ENCODE measurements at places on chromosomes 4 and X. TPM values are rescaled to one million over a fixed set of nuclear protein-coding genes. Genes with fewer than 3 reads are reported as not detected.
A peak's percentile ranks its signal among the peaks of the same experiment; 100 is the strongest.

Gene ENAM
- not detected for total RNA-seq

Gene AFF2
- 5.8 TPM for total RNA-seq

Gene GLRB
- total RNA-seq: 14.9 TPM

Gene USP26
- not detected for total RNA-seq

Gene ZFP42
- 18.9 TPM for total RNA-seq

DNA sequence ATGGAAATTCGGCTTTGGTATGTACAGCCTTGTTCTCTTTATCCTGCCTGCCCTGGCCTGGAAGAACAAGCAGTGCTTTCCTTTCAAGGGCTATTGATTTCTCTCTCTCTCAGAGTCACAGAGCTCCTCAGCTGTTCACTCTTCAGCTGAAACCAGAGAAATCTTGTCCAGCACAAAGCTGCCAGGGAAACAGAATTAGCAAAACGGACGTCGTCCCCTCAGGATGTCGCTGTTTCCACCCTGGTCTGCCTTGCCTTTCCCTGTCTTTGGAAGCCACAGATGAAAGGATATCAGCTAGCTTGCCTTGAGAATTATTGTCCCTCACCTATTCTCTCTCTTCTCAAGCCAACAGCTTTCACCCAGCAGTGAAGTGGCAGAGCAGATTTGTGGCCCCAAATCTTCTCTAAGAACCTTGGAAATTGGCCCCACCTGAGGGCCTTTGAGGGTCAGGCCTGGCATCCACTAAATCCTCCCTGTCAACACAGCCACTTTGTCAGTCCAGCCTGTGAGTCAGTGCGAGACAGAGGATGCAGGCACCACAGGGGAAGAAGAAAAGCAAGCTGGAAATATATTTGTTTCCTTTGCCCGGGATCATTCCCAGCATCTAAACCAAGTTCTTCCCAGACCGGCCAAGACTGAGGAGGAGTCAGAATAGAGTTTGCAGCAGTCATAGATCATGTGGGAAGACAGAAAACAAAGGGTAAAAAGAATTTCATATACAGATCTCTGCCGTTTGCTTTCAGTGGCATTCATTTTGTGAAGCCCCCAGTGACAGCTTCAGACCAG lies 63.8 kb upstream of the MTM1 start:
- DNase-seq: no peak

- no peak for DNase-seq
These were observed 42.8 kb downstream of the HTT-AS start for GRCh38 chr4:3031357-3032082.

GRCh38 chr4:63717384-63717783 lies 691.9 kb downstream of the TECRL start:
- no peak for DNase-seq

DNA sequence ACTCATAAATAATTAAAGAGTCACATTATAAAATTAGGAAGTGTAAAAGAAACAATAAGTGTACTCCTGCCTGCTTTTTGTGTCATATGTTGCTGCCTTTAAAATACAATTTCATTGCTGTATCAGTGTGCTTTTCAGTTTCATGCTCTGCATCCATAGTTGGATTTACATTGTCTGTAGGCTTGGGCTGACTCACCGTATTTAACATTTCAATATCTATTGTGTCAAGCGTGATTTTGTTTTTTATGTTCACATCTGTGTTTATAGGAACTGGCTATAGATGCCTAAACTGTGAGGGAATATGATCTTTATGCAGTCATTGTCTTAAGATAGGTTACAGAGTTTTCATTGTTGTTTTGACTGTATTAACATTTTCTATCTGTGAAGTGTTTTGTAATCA lies 18.1 kb downstream of the CCSER1 start:
- DNase-seq: no peak

DNA sequence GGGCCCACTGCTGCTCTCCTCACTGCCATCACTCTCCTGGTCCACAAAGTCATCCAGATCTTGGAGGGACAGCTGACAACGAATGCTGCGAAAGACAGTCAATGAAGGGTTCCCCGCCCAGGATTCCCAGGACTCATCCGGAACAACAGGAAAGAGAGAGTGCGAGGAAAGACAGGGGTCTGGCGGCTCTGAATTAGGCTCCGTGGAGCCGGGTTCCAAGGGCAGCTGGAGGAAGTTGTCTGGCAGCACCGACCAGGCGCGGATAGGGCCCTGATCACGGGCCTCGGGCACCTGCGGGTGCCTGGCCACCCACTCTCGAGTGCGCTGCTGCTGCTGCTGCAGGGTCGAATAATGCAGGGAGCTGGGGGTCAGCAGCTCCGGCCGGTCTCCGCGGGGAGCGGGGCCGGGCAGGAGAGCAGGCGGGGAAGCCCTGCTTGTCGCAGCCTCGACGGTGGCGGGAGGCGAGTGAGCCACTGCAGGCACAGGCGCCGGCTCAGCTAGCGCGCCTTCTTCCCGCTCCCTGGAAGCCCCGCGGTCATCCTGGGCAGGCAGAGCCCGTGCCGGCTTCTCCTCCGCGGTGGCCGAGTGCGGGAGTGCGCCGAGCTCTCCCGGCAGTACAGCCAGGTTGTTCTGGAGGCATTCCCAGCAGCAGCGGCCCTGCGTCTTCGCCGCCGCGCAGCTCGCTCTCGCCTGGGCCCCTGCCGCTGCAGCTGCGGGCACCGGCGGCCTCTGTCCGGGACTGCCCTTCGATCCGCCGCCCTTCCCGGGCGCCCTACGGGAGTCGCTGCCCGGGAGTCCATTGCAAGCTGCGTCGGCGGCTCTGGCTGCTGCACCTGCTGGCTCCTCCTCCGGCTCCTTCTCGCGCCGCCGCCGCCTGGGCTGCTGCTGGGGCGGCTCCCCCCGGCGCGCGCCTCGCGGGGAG lies 1.1 kb downstream of the SOWAHB start:
- peak; percentile 66 for DNase-seq

DNA sequence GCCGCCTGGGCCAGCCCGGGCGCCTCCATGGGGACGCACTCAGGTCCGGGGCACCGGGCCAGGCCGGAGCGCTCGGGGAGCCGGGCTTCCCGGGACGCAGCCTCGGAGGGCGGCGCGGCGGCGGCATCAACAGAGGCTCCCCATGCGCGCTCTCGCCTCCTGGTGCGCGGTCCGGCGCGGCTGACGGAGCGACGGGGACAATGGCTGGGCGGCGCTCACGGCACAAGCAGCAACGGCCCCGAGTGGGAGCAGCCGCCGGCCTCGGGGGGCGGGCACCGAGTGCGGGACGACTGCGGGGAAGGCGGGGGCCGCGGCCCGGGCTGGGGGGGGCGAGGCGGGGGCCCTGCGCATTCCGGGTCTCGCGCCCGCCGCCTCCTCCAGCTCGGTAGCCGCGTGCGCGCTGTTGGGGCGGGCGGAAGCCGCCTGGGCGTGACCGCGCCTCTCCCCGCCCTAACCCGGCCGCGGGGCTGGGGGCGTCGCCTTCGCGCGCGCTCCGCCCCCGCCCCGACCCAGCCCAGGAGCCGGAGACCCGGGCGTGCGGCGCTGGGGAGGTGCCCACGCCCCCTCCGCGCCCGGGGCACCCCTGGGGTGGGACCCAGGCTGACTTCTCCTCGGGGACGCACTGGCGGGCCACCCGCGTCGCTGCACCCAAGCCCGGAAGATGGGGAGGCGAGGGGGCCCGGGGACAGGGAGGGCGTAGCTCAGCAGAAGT lies at the start of gene PRKX:
TSS of gene PRKX (minus strand) at position 425 of the 712 bp plus-strand sequence. CDS start at position 29, 396 bp downstream.
- peak; percentile 57 for DNase-seq

- DNase-seq: no peak
These were observed 129.5 kb downstream of the KCNIP4 start for GRCh38 chr4:21819086-21819485.
